ENCODE measurements at places on chromosomes 5 and 9. TPM values are rescaled to one million over a fixed set of nuclear protein-coding genes. Genes with fewer than 3 reads are reported as not detected.

IL7R gene
- 1.6 TPM for total RNA-seq

DNA sequence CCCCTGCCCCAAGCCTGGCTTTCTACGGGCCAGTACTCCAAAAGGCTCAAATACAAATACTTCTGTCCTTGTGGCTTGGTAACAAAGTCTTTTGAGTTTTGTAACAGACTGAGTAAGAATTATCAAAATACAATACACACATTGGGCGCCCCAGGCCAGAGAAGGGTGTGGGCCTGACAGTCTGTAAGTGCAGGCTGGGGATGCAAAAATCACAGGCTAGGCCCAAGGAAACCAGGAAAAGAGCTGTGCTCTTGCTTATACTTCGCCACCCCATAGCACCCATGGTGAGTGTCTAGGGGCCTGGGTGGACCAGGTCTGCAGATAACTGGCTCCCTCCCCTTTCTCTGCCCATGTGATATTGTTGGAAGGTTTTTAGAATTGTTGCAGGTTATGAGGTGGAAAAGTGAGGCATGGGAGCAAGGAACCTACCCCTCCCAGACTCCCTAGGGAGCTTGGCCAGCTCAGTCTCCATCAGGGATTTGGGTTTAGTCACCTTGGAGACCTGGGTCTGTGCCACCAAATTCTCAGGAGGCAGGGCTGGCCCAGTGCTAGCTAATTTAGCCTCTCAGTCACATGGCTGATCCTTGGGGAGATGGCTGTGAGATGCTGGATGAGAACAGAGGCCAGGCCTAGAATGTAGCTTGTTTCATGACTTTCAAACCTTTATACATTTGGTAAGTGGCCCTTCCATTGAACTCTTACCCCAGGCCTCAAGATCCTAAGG, 72.9 kb downstream of the TARS1 start:
- DNase-seq, result no peak

DNA sequence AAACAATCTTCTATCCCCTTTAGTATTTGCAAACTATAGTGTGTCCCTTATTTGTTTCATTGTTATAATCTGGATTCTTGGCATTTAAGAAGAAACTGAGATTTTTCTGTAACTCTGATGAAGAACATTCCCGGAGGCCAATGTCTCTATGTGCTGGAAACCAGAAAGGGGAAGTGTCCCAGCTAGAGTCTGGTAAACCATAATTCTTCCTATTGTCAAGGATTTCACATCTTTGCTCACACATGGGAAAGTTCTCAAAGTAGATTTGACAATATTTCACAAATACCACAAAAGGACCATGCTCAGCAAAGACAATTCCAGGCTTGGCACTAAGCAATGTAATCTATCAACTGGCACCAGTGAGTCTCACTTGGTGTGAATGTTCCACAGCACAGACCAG, 146.8 kb downstream of the MUSK start:
- no peak for DNase-seq

GRCh38 chr5:124546643-124547042, 199.8 kb downstream of the ZNF608 start:
- no peak for DNase-seq
